Activated CD4-positive, alpha-beta memory T cell treated with anti-CD3 and anti-CD28 coated beads, Interleukin-2, amount 10 ng/mL, durations not matched to agents 7 days and 5 days (primary cell): ENCODE measurements at places on chromosomes 4 and X. TPM values are rescaled to one million over a fixed set of nuclear protein-coding genes. Genes with fewer than 3 reads are reported as not detected.

DNA sequence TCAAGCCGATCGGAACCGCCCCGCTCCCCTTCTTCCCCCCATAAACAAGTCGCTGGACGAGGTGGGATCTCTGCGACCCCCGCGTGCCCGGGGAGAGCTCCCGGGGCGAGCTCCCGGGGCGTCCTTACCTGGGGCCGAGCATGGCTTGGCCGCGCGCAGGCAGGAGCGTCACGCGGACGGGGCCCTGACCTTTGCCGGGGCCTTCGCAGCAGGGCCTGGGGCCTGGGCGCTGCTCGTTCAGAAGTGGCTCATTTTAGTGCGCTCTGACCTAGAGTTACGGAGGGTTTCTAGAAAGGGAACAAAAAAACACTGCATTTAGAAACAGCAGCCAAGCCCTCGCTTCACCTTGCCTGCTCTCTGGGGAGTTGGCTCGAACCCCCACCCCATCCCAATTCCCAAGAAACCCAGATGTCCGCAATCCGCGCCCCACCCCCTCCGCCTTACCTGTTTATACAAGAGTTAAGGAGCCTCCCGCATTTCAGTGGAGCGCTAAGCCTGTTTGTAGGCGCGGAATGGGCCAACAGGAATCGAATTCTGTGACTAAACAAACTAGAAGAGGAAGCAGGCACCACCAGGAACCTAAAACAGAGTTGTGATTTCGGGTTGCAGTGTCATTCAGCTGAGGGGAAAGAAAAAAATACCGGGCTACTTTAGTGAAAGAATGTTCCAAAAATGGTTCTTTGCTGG is 814 bp upstream of the RBM47 start:
- H3K27me3 ChIP-seq = peaks cover 50% of the 10 kb centered on the region
- no peak overlapping the region for H3K4me3 ChIP-seq
- no peak for DNase-seq

- H3K27ac ChIP-seq = no peak overlapping the region
- H3K36me3 ChIP-seq = peaks cover 50% of the 10 kb centered on the region
- DNase-seq = no peak
- H3K4me3 ChIP-seq = no peak overlapping the region
Observed at GRCh38 chrX:12804655-12805054, 13.4 kb downstream of the PRPS2 start.

DNA sequence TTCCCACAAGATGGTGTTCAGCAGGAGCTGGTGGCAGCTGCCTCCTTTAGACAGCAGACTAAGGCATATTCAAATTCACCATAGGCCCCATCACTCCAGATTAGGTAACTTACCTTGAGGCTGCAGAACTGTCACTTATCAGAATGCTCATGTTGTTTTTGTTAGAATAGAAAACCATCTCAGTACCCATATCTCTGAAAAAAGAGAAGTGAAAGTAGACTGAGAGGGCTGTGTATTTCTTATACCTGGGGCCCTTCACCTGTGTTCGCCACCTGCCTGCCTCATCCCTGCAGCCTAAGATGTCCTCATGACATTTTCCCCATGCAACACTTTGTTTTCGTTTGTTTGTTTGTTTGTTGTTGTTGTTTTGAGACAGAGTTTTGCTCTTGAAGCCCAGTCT is 32.9 kb upstream of the SPRY1 start:
- H3K27ac ChIP-seq = no peak overlapping the region
- no peak for DNase-seq
- H3K4me1 ChIP-seq = no peaks in the 10 kb centered on the region

DNA sequence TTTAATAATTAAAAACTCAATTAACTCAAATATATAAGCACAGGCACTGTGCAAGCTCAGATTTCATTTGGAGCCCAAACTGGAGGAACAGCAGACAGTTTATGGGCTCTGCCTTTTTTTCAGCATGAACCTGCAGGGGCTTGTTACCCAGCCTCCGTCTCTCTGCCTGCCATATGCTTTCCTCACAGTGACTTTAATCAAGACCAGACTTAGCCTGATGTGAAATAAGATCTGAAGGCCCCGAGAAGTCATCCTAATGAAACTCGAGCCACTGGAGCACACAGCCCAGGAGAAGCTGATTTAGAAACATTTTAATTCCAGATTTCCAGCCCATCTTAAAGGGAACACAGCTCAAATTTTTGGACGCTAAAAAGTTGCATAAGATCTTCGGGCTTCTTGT is 55.6 kb downstream of the SPATA18 start:
- H3K27me3 ChIP-seq = no peaks in the 10 kb centered on the region
- no peak overlapping the region for H3K27ac ChIP-seq
- no peaks in the 10 kb centered on the region for H3K4me1 ChIP-seq

GRCh38 chr4:172011196-172011595 is 198.0 kb downstream of the GALNTL6 start:
- H3K36me3 ChIP-seq = no peaks in the 10 kb centered on the region
- no peaks in the 10 kb centered on the region for H3K27me3 ChIP-seq
- H3K4me3 ChIP-seq = no peak overlapping the region

DNA sequence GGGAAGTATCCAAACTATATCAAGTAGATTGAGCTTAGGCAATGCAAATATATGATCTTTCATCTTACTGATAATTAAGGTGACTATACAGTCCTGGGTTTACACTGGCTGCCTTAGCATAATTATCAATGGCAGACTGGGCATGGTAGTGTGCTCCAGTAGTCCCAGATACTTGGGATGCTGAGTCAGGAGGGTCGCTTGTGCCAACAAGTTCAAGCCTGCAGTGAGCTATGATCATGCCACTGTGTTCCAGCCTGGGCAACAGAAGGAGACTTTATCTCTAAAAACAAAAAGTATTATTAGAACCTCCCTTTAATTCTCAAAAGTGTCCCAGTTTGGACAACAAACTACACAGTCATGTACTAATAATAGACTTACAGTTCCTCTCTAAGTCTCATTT is 99.4 kb upstream of the RASGEF1B start:
- no peak overlapping the region for H3K4me3 ChIP-seq
- H3K27me3 ChIP-seq = no peaks in the 10 kb centered on the region
- no peak for DNase-seq

GRCh38 chr4:88533088-88533790 is 9.7 kb upstream of the PYURF start:
- H3K27me3 ChIP-seq = no peaks in the 10 kb centered on the region
- no peaks in the 10 kb centered on the region for H3K36me3 ChIP-seq
- H3K27ac ChIP-seq = no peak overlapping the region
- no peak for DNase-seq
- peaks cover 1% of the 10 kb centered on the region for H3K4me1 ChIP-seq

GRCh38 chrX:112612558-112612957 is 67.2 kb downstream of the LHFPL1 start:
- no peak overlapping the region for H3K27ac ChIP-seq
- DNase-seq = no peak
- no peaks in the 10 kb centered on the region for H3K4me1 ChIP-seq
- no peak overlapping the region for H3K4me3 ChIP-seq
- H3K36me3 ChIP-seq = no peaks in the 10 kb centered on the region
- H3K27me3 ChIP-seq = no peaks in the 10 kb centered on the region

- H3K4me3 ChIP-seq = no peak overlapping the region
- H3K4me1 ChIP-seq = no peaks in the 10 kb centered on the region
- H3K27ac ChIP-seq = no peak overlapping the region
- no peaks in the 10 kb centered on the region for H3K27me3 ChIP-seq
- H3K36me3 ChIP-seq = no peaks in the 10 kb centered on the region
Observed at GRCh38 chr4:146269228-146269653, 54.9 kb downstream of the REELD1 start.

Gene NEUROG2
- not detected for total RNA-seq

Gene ARHGEF38
- total RNA-seq = not detected

Gene CXCL5
- total RNA-seq = not detected

Gene FATE1
- not detected for total RNA-seq

Gene BBS12
- total RNA-seq = 3.7 TPM

Gene IRAK1
- 118 TPM for total RNA-seq
